Immature natural killer cell (primary cell): ENCODE measurements at places on chromosomes 3 and 15.

DNA sequence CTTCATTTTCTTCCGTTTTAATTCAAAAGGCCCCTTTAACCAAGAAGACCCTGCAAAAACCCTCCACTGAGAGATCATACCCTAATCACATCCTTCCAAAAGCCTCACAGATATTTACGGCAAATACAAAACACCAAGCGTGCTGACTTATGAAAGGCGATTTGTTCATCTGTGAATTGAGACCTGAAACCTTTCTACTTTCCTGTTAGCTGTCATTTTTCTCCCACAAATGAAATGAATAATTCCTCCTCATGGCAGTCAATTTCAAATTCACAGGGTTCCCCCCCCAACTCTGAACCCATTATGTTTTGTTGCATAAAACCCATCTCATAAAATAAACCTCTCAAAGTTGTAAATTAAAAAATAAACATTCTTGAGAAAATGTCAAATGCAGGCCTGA lies 149.6 kb downstream of the PDZRN3 start:
- DNase-seq: no peak

DNA sequence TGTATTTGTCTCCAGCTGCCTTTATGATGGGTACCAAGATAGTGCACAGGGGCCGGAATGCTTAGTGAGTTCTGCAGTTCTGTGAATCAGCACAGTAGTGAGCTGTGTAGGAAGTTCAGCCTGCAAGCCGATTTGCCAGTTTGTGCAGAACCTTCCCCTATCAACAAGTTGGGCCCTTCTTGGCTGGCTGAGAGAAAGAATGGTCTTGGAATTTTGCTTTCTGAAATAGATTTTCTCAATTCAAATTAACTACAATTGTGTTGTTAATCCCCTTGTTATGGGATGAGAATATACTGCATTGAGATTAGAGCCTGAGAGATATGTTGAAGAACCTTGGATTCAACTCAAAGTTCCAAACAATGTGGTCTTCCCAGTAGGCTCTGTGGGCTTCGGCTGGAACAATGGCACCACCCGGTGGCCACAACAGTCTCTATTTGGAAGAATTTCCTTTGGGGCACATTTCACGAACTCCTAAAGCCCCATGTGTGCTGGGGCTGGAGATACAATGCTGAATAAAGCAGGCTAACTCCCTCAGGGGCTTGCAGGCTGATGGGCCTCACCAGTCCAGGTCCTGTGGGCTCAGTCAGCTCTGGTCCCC lies 59.1 kb downstream of the TRIM42 start:
- no peak for DNase-seq

DNA sequence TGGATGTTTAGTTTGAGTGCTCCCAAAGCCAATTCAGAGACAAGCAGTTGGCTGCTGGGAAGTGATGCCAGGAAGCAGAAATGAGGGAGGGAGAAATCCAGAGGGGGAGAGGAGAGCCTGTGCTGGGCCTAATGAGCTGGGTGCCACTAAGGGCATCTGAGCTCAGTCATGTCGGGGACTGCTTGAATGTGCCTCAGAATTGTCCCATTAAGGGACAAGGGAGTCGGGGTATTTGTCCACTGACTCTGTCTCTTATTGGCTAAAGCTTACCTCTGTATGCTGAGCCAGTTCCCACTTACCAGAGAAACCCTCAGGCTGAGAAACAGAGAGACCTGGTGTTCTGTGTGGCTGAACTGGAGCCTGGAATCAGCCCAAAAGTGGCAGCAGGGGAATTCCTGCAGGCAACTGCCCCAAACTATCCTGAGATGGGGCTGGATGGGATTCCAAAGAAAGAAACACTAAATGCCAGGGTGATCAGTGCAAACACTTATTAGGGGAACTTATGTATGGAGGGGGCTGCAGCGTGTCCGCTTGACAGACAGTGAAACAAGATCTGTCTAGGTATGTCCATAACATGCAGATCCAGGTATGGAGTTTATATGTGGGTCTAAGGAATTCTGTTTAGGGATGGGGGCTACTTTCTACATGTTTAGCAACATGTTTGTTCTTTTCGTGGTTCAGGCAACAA lies 48.6 kb downstream of the NR1D2 start:
- no peak for DNase-seq

DNA sequence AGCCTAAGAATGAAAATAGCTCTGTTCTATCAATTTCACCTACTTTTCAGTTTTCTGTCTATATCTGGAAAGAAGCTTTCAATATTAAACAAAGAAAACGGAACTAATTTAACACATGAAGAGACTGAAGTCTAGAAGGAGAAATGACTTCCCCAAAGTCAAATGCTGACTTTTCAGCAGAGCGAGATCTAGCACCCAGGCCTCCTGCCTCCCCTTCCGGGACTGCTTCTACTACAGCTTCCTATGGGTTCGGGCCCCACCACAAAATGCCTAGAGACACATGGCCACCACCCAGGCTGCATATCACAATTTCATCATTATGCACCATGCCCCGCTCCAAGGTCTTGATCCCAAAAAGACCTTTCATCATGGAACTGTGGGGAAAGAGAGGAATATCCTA lies 104.5 kb downstream of the SST start:
- DNase-seq: no peak

GRCh38 chr15:89963301-89964231 lies 37.6 kb upstream of the ZNF710 start:
- no peak for DNase-seq

DNA sequence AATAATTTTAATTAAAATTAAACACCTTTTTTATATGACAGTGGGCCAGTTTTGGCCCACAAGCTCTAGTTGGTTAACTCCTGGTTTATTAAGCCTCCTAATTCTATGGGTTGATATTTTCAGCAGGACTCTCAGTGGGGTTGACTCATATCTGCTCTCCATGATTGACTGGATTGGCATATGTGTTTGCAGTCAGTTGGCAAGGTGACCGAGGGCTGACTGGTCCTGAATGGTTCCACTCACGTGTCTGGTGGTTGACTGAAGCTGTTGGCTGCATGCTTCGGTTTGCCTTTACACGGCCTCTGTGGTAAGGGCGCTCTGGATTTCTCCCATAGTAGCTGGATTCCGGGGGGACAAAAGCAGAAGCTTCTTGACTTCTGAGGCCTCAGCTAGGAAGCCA lies 65.3 kb upstream of the ZNF280D start:
- DNase-seq: no peak

DNA sequence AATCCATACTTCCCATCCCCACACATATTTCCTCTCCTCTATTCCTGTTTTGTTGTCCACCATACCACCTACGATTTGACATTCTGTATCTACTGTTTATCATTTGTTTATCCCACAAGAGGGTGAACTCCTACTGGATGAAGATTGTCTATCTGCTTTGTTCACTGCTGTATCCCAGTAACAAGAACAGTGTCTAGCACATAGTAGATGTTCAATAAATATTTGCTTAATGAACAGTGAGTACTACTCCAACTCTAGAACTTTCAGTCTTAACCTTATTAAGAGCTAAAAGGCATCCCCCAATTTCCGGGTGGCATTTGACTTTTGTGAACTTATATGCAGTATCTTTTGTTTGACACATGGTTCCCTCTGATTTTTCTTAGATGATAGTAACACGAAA lies 1.3 kb downstream of the PYGO1 start:
- DNase-seq: no peak

DNA sequence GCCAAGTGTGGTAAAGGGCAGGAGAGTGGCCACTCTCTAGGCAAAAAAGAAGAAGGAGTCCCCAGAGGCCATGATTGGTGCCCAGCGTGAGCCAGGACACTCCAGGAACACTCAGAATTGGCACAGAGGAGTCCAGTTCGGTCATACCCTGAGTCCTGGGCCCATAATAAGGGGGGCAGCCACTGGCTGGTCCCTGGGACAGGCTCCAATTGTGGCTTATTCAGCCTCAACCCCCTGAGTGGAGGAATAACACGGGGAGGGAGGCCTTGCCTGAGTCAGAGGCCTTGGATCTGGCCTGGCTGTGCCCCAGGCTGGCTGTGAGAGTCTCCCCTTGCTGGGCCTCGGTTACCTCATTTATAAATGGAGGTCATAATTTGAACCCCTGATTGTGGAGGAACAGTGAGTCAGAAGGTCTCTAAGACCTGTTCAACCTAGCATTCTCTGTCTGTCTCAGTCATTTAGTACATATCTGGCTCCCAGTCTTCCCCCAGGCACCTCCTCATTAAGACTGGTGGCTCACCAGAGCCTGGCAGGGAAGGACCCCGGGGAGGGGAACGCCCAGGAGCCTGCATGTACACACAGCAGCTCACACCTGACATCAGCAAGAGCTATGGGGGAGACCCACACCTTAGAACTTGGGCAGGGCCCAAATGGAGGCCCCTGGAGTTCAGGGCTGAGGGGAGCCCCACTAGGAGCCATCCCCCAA lies 95.9 kb upstream of the ATP2B2 start:
- DNase-seq: no peak

- DNase-seq: no peak
Observed at GRCh38 chr15:41424809-41425208, 7.9 kb downstream of the RTF1 start.

- DNase-seq: no peak
Observed at GRCh38 chr3:5456199-5456598, 268.7 kb downstream of the EDEM1 start.

DNA sequence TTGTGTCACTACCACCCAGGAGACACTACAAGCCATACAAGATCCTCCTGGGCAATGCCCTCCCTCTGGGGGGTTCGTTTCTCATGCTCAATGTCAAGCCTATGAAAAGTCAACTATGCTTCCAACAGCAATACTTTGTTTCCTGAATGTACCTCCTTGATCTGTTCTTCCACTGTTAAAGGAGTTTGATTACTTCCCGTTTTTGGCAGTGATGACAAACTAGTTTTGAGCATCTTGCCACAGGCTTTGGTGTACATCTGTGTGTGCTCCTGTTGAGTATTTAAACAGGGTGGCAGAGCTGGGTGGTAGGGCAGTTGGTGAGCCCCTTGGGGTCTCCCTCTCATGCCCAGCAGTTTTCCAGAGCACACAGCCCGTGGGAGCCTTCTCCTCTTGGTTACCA lies 81.4 kb downstream of the IL12A start:
- DNase-seq: no peak

DNA sequence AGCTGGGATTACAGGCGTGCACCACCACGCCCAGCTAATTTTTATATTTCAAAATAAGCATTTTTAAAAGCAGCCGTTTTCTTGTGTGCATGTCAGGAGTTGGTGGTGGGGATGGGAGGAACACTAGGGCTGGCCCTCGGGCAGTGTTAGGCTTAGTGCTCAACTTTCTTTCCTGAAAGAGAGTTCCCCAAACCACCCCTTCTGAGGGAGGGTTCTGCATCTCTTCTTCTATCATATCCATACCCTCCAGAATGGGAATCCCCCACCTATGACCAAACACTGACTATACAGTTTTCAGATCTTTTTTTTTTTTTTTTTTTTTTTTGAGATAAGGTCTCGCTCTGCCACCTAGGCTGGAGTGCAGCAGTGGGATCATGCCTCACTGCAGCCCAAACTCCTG lies 12.5 kb downstream of the PFKFB4 start:
- no peak for DNase-seq

- DNase-seq: no peak
Observed at GRCh38 chr3:103308921-103309320, 874.1 kb downstream of the ZPLD1 start.

DNA sequence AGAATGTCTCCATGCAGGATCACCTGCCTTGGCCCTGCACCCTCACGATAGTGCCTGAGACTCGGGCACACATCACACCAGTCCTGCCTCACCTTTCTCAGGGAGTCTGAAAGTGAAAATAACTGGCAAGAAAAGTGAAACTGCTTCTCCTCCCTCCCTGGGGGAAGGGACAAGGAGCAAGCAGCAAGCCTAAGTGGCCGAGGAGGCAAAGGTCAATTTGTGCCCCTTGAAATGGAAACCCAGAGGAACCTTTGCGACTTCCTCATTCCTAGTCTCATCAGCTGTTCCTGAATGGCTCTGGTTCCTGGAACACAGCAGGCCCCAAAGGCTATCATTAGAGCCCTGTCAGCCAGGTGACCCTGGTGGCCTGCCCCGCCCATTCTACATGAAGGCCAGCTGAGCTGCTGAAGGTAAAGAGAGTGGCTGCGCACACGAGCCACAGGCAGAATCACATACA lies 28.0 kb upstream of the SLCO2A1 start:
- DNase-seq: no peak

- no peak for DNase-seq
Observed at GRCh38 chr15:68888419-68888818, 41.9 kb upstream of the SPESP1 start.

- DNase-seq: no peak
Observed at GRCh38 chr3:126952983-126953660, 29.8 kb upstream of the PLXNA1 start.

- DNase-seq: no peak
Observed at GRCh38 chr3:12002912-12003311, 1.3 kb upstream of the SYN2 start.

- no peak for DNase-seq
Observed at GRCh38 chr3:128203169-128203568, 49.9 kb downstream of the EEFSEC start.

DNA sequence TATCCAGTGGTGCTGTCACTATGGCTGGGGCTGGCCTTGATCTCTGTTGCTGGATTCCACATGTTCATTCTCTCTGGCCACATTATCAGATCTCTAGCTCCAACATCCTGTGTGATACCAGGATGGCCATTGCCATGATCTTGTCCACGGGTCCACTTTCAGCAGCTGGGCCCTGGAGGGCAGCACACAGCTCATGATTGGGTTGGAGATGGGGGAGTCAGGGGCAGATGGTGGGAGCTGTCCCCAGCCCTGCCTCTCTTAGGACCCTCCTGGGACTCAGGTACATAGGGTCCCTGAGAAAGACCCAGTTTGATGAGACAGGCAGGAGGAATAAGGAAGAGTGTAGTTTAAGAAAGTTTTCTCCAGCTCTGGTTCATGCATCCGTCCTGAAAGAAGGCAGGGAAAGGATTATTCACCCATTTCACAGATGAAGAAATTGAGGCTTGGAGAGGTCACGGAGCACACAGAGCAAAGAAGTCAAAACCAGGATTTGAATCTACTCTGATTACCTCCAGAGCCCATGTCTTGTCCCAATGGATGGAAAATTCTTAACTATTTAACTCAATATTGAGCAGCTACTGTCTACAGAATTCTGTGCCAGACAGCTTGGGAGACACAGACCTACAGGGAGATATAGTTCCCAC lies 100.5 kb downstream of the LINGO1 start:
- DNase-seq: no peak

DNA sequence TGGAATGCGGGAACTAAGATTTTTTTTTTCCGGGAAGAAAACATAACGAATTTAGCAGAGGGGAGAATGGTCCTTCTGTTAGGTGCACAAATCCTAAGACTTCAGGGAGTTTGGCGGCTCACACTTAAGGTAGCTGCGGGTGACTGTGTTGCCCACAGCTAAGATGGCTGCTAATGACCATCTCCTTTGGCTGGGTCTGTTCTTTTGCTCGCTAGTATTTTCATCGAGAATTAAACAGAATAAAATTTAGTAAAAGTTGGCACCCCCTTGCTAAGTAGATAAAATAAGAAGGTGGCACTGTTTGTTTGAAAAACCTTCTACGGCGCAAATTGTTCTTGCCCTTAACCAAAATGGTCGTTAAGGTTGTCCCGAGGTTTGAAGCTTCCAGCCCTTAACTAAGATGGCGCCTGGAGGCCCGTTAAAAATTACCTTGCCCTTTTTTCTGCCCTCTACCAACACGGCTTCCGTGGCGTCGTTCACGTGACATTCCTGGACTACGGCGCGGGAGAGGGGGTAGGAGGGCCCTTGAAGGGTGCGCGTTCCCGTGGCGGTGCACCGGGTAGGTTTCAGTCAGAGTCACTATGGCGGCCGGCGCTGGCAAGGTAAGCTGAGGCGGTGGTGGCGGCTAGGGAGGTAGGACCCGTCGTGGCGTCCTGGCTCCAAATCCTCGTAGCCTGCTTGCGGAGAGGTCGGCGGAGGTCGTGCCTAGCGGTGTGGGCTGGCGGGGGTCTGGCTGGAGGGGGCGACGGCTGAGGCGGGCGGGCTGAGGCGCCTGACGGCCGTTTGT lies at the start of gene SLMAP:
TSS of gene SLMAP (plus strand) at position 569 of the 787 bp plus-strand sequence. CDS start 1,343 bp downstream, outside the sequence.
- peak; percentile 94 for DNase-seq
